Iris pigment epithelial cell (primary cell): ENCODE measurements at places on chromosomes 11 and 22.

GRCh38 chr11:3622521-3622920, 19.3 kb downstream of the ART5 start:
- DNase-seq, result no peak

DNA sequence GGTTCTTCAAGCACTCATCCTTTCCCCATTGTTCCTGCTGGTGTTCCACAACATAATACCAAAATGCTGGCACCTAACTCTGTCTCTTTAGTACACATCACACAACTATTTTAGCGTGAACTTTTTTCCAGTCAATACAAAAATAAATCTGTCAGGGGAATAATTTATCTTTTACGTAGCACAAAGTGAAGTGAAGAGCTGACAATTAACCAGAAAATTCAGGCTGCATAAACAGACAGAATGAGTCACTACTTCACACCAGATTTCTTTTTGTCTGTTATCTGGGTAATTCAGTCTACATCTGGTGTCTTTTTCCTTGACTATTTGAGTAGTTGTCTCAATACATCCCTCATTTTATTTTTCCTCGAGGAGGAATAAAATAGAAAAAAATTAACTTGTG, 7.9 kb upstream of the ETS1 start:
- peak; percentile 43 for DNase-seq

GRCh38 chr11:65712633-65713076, 603 bp downstream of the KAT5 start:
- no peak for DNase-seq

GRCh38 chr22:48492366-48493320, 1335.0 kb downstream of the BRD1 start:
- peak; percentile 76 for DNase-seq

DNA sequence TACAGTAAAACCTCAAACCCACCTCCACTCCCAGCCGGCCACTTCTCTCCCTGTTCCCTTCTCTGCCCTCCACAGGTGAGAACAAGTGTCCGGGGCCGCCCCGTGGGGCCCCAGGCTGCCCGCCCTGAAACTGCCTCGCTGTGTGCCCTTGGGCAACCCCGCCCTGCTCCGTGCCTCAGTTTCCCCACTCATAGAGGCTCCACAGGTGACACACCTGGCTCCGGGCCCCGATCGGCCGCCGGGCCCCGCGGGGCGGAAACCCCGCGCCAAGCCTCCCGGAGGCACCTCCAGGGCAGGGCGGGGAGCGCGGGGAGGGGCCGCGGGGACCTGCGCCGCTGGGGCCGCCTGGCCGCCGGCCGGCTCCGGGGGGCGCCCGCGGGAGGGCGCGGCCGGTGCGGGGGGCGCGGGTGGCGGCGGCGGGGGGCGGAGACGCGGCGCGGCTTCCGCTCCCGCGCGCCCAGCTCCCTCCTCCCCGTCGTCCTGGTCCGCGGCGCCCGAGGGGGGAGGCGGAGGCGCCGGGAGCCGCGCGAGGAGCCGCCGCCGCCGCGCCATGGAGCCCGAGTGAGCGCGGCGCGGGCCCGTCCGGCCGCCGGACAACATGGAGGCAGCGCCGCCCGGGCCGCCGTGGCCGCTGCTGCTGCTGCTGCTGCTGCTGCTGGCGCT, at the start of gene LRP5:
Gene LRP5 (plus strand): TSS at position 475 of the 663 bp plus-strand sequence. CDS start 124 bp downstream, at position 599.
- no peak for DNase-seq

DNA sequence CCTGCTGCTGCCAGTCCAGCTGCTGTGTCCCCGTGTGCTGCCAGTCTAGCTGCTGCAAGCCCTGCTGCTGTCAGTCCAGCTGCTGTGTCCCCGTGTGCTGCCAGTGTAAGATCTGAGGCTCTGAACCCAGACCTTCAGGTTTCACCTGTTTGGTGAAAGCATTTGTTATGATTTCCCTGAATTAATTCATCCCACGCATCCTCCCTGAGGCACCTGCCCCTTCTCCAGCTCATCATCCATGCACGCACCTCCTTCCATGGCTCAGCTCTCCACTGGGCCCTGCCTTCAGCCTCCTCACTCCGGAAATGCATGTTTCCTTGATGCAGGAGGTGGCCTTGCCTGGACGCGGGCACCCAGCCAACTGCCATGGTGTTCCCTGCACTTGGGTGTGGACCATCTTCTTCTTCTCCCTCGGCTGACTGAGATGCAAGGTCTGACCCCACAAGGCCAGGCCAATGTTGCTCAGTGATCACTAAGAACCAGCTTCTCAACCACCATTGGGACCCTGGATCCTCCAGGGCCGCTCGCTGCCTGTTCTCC, 788 bp downstream of the KRTAP5-10 start:
- no peak for DNase-seq

DNA sequence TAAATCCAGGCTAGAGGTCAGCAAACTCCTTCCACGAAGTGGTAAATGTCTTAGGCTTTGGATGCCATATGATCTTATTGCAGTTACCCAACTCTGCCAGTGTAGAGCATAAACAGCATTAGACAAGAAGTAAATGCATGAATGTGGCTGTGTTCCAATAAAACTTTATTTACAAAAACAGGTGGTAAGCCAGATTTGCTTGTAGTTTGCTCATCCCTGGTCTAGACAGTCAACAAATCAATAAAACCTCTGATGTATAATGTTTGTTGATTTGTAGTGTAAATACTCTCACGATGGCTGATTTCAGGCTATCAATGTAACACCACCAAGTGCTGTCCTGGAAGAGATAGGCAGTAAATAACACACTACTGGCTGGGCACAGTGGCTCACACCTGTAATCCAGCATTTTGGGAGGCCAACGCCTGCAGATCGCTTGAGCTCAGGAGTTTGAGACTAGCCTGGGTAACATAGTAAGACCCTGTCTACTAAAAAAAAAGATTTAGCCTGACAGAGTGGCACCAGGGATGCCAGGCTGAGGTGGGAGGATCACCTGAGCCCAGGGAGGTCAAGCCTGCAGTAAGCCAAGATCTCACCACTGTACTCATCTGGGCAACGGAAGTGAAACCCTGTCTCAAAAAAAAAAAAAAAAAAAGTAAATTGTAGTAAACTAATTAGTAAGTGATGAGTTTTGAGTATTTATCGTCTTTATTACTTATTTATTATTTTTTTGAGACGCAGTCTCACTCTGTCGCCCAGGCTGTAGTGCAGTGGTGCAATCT, 6.9 kb upstream of the CATSPER1 start:
- DNase-seq, result no peak

DNA sequence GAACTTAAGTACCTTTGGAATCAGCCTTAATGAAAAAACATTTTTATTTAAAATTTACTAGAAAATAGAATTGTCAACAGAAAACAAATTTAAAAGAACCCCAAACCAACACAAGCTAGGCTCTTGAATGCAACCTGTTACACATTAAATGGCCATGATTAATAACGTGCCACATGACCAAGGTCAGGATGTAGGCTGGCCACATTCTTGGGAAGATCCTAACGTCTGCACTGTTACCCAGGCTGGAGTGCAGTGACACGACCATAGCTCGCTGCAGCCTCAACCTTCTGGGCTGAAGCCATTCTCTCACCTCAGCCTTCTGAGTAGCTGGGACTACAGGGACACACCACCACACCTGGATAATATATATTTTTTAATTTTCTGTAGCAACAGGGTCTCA, 126.4 kb upstream of the APOA1 start:
- no peak for DNase-seq

DNA sequence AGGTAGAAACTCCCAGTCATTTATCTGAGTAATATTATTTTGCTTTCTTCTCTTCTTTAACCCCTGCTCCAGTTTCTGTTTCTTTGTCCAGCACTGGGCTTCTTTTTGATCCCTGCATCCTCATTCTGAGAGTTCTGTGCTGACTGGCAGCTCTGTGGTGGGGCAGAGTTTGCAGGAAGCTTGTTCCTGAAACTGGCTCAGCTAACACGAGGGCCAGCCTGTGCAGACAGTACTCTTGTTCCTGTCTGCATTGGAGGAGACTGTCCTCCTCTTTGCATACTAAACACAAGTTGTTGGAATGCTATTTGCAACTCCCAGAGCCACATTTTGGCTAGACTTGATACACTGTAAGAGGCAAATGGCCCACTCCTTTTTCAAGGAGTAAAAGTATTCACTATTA, 93.1 kb upstream of the HORMAD2 start:
- DNase-seq, result no peak

DNA sequence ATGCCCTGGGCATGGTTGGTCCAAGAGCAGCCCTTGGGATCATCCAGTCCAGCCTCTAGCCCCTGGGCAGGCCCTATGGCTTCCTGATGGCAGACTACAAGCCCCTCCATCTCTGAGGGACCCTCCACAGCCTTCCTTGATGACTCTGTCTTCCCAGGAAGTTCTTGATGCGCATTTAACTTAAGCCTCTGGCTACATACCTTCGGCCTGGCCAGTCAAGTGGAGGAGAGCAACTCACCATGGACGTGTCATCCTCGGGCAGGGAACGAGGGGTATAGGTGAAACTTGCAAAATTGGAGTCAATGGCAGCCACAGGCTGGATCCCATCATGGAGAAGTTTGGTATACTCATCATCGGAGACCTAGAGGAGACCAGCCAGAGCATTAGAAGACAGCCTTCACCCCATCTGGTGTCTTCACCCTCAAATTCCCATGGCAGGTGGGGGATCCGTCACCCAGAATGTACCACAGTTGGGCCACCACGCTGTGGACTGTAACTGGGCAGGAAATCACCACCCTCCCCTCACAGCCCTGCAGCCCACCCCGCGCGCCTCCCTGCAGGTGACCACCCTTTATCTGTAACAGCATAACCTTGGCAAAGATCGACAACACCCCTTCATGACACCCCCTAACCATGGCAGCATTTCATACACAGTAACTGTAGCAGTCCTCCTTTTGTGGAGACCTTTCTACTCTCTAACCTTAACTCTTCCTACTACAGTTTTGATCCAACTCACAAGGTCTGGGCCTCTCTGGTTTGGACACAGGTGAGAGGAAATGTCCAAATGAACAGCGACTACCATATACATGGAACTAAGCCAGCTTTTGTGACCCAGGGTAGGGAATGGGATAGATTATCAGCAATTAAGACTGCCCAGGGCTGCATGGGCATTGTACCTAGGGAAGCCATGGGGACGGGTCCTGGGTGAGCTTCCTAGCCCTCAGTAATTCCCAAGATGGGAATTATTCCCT, 91.7 kb downstream of the PDE2A start:
- DNase-seq, result no peak

GRCh38 chr11:105863523-105863922, 158.5 kb downstream of the MSANTD4 start:
- no peak for DNase-seq

- DNase-seq, result no peak
Observed at GRCh38 chr22:45102896-45103420, 60.8 kb upstream of the NUP50 start.

DNA sequence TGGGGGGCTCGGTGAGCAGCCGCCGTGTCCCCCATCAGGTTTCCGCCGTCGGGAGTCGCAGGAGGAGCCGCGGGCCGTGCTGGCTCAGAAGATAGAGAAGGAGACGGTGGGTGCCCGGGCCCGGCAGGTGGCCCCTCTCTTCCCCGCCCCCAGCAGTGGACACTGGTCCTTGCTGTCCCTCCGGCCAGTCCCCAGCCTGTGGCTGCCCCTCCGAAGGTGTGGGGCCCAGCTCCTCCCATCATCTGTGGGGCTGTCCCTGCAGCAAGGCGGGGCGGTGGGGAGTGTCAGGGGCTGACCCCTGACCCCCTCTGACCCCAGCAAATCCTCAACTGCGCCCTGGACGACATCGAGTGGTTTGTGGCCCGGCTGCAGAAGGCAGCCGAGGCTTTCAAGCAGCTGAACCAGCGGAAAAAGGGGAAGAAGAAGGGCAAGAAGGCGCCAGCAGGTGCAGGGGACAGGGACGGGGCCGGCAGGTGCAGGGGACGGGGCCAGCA, 15.3 kb downstream of the EPS8L2 start:
- no peak for DNase-seq

DNA sequence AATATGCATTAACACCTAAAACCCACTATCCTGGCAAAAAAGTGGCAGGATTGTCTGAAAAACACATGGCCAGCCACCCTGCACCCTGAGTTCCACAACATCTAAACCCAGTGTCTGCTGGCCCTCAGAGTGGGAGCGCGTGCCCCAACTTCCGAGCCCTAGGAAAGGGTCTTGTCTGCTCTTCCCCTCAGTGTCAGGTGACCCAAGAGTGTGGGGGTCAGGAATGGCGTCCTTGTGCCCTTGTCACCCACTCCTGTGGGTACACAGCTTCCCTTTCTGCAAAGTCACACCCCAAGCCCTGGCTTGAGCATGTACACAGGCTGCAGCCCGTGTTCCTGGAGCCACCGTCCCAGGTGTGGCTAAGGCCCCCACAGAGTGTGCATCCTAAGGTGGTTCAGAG, 67.6 kb downstream of the CDKN1C start:
- no peak for DNase-seq

- peak; percentile 36 for DNase-seq
Observed at GRCh38 chr22:39384750-39385480, 14.7 kb upstream of the TAB1 start.

GRCh38 chr22:36659762-36660509, 43.6 kb downstream of the CACNG2 start:
- peak; percentile 86 for DNase-seq

DNA sequence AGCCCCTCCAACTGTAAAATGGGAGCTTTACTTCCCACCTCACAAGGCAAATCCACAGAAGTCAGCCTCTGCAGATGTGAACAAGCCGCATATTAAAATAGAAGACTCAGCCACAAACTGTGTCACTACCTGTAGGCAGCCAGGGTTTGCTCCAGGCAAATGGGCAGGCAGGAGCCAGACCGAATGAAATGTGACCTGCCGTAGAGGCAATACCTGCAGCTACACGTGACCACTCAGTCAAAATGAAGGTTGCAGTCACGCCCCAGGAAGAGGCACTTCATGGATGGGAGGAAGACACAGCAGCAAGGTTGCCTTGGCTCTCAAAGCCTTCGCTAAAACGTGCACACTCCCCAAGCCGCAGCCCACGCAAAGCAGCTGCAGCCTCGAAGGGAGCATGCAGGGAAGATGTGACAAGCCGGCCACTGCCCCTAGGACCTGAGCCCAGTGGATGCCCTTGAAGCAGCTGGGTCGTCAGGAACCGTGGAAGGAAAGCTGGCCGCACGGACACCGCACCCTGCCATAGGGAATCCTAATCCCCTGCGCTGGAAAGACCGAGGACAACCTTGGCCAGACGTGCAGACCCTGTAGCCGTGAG, 53.1 kb downstream of the SHANK2 start:
- no peak for DNase-seq

GRCh38 chr22:42785706-42786499, 65.2 kb upstream of the A4GALT start:
- no peak for DNase-seq

DNA sequence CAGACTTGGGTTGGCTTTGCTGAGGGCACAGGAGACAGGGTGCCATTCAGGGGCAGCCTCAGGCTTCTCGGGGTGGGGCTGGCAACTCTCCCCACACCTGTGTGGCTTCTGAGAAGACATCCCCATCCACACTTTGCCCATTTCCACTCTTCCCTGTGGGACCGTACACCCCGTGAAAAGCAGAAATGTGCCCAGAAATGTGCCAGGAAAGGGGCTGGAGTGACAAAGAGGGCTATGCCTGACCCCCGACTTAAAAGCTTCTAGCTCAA, 50.6 kb downstream of the SGSM3 start:
- DNase-seq, result no peak
